ENCODE measurements at places on chromosomes 16 and 17.

GRCh38 chr17:6314311-6314710, 120.6 kb downstream of the AIPL1 start:
- no peak for DNase-seq

DNA sequence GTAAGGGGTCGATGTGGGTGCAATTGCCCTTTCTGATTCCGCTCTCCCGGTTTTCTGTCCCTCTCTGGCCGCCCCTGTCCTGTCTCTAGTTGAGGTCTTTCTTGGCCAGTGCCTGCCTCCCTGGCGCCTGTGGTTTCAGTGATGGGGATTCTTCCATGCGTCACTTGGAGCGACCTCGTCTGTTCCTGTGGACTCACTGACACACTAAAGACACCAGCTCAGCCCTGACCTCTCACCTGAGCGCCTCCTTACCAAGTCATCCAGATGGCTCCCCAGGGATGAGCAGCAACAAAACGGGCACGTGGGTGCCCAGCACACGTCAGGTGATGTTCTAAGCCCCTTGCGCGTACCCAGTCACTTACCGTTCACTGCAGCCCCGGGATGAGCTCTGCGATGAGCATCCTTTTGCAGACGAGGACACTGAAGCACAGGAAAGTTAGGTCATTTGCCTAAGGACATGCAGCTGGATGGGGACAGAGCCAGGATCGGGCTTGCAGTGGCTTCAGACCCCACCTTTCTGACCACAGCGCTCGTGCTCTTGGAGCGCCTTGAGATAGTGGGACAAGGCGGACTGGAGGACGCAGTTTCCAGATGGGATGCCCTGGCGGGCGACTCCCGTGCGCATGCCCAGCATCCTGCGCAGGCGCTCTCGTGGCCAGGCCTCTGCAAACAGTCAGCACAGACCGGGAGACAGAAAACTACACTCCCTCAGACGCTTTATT, 11.5 kb upstream of the LGALS3BP start:
- no peak for DNase-seq

- no peak for DNase-seq
Observed at GRCh38 chr16:76565542-76565941, 288.3 kb downstream of the CNTNAP4 start.

DNA sequence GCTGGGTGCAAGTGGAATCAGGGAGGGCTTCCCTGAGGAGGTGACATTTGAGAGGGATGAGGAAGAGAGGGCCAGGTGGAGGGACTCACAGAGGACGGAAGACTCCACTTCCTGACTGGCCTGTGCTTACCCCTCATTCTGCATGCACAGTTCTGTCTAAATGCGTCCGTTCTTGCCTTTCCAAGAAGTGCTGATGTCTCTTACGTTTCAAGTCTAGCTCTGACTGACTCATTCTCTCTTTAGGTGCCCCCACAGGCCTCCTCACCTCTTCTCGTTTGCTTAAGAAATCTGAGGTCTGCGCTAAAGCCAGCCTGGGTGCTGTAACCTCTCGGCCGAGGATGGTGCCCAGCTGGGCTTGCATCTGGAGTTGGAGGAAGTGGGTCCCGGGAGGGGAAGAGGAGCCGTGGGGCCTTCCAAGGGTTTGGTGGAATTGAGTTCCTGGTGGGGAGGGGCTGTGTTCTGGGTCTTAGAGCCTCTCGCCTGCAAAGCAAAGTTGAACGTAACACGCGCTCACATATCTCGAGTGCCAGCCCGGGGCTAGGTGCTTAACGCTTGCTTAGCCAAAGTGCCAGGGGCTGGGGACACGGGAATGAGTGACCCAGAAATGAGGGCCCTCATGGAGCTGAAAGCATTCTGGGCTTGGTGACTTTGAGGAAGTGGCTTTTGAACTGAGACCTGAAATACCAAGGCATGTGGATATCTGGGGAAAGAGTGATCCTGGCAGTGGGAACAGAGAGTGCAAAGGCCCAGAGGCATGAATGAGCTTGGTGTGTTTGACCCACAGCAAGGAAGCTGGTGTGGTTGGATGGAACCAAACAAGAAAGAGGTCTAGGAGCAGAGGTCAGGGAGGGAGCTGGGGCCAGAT, 4.8 kb downstream of the IL4R start:
- DNase-seq: no peak

GRCh38 chr16:49441366-49441780, 67.8 kb downstream of the C16orf78 start:
- peak; percentile 48 for DNase-seq

DNA sequence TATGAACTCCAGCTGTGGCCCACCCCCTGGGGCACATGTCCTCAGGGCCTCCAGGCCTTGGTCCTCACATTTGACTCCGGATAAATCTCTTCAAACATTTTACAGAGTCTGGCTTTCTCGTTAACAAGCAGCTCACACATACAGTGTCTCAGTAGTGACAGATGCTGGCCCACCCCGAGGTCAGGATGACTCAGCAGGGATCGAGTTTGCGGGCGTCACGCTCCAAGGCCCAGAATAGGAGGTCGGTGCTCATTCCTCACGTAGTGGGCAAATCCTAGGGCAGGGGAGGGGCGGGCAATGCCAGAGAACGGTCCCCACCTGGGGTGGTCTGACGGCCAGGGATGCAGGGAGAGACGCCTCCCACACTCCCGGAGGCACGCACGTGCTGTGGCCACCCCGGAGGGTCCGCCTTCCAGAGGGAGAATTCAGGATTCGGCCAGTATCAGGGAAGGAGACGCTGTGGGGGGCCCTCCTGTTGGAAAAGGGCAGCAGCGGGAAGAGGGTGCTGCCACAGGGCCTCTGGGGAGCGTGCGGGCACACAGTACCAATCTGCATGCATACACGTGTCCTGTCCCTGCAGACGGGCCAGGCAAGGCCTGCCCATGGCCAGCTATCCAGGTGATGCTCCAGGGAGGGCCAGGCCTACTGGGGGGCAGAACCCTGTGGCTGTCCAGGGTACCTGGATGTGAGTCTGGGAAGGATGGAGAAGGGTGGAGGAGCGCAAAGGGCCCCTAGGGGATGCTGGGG, 8.6 kb downstream of the SLC7A5 start:
- DNase-seq: no peak

GRCh38 chr17:77425791-77426641, 285.2 kb downstream of the SEC14L1 start:
- DNase-seq: no peak

- no peak for DNase-seq
Observed at GRCh38 chr16:14186795-14187221, 115.7 kb downstream of the MRTFB start.

GRCh38 chr17:61009663-61010062, 332.0 kb downstream of the BCAS3 start:
- DNase-seq: no peak

GRCh38 chr16:8727131-8727806, 52.9 kb downstream of the ABAT start:
- DNase-seq: no peak

GRCh38 chr17:81961087-81961511, at the start of gene NOTUM:
NOTUM (minus strand) TSS chr17:81961187; CDS start chr17:81960909, 278 bp downstream.
- no peak for DNase-seq

DNA sequence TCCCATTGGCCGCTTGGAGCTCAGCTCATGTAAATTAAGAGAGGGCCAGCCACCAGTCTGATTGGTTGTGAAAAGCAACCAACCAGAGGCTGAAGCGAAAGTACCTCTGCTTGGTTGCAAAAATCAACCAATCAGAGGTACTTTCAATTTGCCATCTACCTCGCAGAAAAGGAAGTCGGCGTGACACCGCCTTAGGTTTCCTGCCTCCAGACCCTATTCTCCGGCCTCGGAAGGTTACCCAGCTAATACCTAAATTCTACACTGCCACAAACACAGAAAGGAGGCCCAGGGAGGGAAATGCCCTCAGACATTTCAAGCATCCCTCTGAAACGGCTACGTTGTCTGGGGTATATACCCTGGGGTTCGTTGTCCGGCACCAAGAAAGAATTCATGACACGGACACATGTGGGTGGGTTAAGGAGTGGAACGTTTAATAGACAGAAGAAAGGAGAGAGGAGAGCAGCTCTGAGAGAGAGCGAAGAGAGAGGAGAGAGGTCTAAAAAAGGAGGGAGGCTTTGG, 481.3 kb downstream of the TMEM114 start:
- DNase-seq: no peak

DNA sequence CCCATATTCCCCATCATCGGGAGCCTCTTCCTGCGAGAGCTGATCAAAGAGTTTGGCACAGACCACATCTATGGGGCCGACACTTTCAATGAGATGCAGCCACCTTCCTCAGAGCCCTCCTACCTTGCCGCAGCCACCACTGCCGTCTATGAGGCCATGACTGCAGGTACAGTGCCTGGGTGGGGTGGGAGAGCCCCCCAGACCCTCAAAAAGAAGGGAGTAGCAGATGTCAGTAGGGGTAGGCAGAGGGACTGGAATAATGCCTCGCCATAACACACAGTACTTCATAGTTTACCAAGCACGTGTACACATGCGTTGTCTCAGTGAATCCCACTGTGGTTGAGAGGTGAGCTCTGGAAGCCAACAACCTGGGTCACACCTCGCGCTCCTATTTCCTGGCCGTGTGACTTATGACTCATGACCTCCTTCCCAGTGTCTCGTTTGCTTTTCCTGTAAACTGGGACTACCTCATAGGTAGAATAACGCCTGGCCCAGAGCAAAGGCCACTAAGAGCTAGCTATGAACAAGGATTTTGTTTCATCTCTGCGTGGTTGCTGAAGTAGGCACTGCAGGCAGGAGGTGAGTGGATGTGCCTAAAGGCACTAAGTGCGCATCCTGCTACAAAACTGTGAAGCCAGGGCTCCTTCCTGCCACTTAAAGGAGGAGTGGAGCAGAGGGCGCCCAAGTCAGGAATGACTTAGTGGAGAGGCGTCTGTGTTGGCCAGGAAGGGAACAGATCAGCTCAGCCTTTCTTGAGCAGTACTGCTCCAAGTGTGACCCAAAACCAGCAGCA, 5.2 kb downstream of the NAGLU start:
- DNase-seq: no peak

DNA sequence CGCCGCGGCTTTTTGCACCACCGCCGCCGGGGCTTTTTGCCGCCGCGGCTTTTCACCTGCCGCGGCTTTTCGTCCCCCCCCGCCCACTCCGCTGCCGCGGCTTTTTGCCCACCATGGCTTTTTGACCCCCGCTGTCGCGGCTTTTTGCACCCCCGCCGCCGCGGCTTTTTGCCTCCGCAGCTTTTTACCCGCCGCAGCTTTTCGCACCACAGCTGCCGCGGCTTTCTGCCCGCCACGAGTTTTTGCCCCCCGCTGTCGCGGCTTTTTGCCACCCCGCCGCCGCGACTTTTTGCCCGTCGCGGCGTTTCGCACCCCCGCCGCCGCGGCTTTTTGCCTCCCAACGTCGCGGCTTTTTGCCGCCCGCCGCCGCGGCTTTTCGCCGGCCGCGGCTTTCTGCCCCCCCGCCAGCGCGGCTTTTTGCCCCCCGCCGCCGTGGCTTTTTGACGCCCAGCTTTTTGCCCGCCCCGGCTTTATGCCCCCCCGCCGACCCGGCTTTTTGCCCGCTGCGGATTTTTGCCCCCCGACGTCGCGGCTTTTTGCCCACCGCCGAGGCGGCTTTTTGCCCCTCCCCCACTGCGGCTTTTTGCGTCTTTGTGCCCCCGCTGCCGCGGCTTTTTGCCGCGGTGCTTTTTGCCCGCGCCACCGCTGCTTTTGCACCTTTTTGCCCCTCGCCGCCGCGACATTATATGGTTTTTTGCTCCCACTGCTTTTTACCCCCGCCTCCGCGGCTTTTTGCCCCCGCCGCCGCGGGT, 1343.6 kb downstream of the TP53TG3F start:
- DNase-seq: no peak

DNA sequence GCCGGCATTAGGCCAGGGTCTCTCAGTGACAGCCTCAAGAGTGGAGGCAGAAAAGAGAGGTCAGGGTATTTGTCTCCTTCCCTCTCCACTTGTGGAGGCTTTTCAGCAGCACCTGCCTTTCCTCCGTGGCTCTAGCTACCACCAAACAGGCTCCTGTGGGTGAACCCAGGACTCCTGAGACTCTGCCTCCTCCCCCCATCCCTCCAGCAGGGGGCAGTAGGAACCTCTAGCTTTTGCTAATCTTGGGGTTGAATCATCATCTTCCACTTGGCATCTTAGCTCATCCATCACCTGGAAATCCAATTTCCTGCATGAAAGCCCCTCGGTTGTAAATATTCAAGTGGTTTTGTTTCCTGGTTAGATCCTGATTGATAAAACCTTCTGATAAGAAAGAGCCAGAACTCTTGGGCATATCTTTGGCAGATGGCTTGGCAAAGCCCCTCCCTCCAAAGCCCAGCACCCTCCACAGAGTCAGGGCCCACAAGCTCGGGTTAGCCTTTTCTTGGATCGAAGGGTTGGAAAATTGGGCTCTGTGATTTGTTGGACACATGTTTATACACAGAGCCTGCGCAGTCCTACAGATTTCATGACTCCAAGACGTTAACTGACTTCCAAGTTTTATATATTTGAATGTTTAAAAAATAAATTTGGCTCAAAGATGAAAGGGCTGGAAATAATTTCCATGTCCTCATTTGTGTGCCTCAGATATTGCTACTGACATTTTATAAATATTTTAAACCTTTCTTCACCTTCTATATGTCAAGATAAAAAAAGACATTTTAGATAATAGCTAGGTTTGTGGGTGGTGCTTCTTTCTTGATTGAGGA, 322.1 kb downstream of the MAP2K4 start:
- no peak for DNase-seq

DNA sequence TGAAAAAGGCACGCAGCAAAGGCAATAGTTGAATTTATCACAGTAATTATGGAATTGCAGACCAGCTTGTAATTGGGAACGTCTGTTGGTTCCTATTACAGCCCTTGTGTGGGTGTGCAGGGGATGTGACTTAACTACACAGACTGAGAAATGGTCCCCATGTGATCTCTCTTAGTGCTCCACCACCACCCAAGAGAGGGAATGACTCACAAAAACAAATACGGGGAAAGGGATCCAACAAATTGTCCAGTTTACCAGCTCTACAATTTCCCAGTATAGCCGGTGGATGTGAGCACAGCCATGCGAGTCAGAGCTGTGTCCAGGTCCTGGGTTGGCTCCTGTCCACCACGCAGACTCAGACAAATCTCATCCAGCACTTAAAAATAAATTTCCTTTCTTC, 337.9 kb downstream of the GRIN2A start:
- DNase-seq: no peak

DNA sequence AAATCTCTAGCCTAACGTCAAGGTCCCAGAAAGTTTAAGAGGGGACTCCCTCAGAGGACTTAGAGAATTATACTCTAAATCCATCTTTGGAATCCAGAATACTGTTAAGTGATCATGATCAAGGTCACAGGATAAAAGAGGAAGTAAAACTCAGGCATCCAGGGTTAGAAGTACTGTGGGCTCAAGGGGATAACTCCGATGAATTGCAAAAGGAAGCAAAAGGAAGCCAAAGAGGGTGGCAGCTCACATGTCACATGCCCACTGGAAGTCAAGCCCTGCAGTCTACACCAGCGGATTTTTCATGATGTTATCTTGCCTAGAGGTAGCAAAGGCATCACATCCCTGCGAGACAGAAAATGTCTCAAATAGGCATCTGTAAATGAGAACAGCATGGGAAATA, 3.8 kb downstream of the ZNF821 start:
- DNase-seq: no peak

GRCh38 chr16:8950580-8951077, 13.1 kb downstream of the USP7 start:
- no peak for DNase-seq

GRCh38 chr17:18059283-18059682, 20.1 kb downstream of the GID4 start:
- DNase-seq: no peak

GRCh38 chr17:50270435-50271362, 3.6 kb upstream of the TMEM92 start:
- DNase-seq: no peak
